ENCODE measurements at places on chromosomes 12 and 14. TPM values are rescaled to one million over a fixed set of nuclear protein-coding genes. Genes with fewer than 3 reads are reported as not detected.

GRCh38 chr12:115659422-115659821, 618.1 kb downstream of the MED13L start:
- DNase-seq = no peak

- DNase-seq = no peak
Observed at GRCh38 chr14:105144026-105144665, 24.4 kb downstream of the JAG2 start.

GRCh38 chr14:96772929-96773328, 24.3 kb upstream of the VRK1 start:
- no peak for DNase-seq

Gene LIN7A
- 7.2 TPM for total RNA-seq

Gene EXOC3L4
- 2.5 TPM for total RNA-seq

Measured in ureter (tissue), 1 donor.